ENCODE measurements at places on chromosomes 4 and X. TPM values are rescaled to one million over a fixed set of nuclear protein-coding genes. Genes with fewer than 3 reads are reported as not detected.

DNA sequence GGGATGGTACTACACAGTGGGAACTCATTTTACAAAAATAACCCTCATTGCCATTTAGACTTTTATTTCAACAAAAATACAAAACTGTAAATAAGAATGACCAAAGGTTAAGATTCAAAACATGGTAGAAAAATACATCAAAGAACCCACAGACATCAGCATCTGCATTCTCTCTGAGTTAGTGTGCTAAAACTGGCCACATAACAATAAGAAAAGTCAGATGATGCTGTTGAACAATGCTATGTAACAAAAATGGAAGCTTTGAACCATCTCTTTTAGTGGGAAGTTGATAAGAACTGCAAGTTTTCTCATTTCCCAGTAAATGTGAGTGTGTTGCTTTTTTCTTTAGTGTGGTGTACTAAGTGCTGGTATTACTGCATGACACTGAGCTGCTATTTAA lies 888.4 kb upstream of the EPHA5 start:
- DNase-seq = no peak

PUDP gene
- 13.1 TPM for total RNA-seq

PCDH11X gene
- total RNA-seq = 0.52 TPM

DNA sequence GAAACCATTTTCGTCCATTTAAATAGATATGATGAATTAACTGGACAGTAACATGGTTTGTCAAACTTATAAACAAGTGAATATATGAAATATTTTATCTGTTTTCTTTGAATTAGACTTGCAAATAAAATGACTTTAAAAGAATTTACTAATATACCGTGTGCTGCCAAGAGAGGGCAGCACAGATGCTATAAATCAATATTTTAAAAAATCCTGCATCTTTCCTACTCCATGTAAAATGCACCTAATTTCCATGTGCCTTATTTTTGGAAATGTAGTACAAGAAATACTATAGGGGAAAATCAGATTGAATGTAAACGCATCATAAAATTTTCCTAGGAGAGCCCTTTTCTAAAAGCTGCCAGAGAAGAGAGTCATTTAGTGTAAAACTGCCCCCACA lies 62.2 kb downstream of the PRKX start:
- no peak for DNase-seq

DNA sequence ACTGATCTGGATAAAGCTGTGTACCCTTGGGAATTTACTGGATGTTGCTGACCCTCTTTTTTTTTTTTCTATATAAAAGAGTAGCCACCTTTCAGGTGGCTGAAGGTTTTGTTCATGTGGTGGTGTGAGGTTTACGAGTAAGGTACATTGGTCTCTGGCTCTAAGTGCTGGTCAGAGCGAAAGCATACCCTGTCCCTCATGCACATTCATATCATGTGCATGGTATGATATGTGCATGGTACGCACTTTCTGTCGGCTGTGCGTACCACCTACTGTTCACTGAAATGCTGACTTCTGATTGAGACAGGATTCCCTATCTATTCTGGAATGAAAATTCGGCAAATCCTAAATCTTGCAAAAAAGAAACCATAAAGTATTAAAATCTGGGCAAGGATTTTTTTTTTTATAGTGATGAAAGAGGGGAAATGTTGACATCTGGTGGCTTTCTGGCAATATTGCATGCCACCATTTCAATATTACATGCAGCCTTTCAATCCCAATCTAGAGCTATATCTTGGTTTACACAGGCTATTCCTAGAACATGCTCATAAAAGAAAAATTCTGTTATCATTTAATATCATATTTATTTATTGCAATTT lies 32.8 kb downstream of the FAM149A start:
- no peak for DNase-seq

GRCh38 chrX:37349221-37350033 lies at the start of gene PRRG1:
Gene PRRG1, plus strand, starts transcription at chrX:37349364. Its CDS starts 56,886 bp downstream, at chrX:37406250.
- peak; percentile 92 for DNase-seq

- DNase-seq = no peak
Observed at GRCh38 chr4:173642509-173642908, 112.5 kb upstream of the HAND2 start.

DNA sequence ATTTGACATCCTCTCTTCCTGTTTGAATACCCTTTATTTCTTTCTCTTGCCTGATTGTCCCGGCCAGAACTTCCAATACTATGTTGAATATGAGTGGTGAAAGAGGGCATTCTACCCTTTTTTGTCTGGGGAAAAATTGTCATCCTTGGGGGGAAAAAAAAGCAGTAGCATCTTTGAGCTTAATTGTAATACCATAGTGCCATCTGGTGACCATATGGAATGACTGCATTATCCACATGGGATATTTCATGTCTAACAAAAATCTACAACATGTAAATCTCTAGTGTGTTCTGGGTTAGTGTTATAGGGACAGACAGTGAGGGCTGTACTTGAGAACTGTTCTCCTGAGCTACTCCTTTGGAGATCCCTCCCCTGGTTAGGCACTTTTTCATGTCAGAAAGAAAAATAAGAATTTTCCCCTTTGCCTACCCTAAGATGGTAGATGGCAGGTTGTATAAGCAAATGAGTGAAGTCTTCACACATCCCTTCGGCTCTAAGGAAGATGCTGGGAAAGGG lies 26.0 kb downstream of the CAPN6 start:
- DNase-seq = no peak

IL2RG gene
- total RNA-seq = 2.6 TPM

GUCY2F gene
- not detected for total RNA-seq

DNA sequence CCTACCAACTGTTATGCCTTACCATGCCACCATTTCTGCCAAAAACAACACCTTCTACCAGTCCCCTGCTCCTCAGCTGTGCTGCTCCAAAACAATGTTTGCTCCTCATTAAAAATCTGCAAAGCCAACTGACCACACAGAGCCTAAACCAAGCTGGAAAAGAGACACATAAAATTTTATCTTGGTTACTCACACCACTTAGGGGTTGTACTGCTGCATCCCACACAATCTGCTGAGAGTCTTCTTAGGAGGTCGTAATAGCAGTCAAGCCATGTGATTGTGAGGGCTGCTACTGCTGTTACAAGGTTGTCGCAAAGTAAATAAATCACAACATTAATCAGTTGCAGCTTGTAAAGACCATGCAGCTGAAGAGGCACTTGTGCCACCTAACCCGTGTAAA lies 607.4 kb upstream of the FAM241A start:
- no peak for DNase-seq

- no peak for DNase-seq
Observed at GRCh38 chr4:183099537-183100297, 660 bp downstream of the WWC2 start.

All from posterior vena cava (tissue), 2 donors.